ENCODE measurements at places on chromosomes 12 and 14.

- DNase-seq, result no peak
Observed at GRCh38 chr14:42111355-42111754, 504.7 kb downstream of the LRFN5 start.

- no peak for DNase-seq
Observed at GRCh38 chr12:108519558-108519957, 4.5 kb downstream of the FICD start.

- DNase-seq, result no peak
Observed at GRCh38 chr12:67137256-67137655, 131.9 kb upstream of the CAND1 start.

DNA sequence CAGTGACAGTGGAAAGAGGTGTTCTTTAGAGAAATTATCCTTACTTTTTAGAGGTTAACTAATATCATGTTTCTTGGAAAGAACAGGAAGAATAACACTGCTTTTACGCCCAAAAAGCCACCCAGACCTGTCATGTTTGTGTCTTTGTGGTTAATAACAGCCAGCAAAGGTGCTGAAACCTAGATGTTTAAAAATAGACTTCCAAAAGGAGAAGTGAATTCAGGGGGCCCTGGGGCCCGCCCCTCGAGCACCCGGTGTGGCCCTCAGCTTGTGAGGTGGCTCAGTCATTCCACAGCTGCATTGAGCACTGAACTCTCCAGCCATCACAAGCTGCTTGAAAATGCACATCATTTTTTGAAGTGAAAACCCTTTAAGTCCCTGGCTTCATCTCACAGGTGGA is 20.8 kb upstream of the AMN start:
- no peak for DNase-seq

GRCh38 chr14:61147381-61147821 is 133.7 kb downstream of the TMEM30B start:
- DNase-seq, result no peak

- no peak for DNase-seq
Observed at GRCh38 chr14:82447586-82447985, 913.9 kb upstream of the SEL1L start.

Data from CD4-positive, alpha-beta T cell treated with Interleukin-2 at 100 ng/mL for 4 hours (primary cell).